ENCODE measurements at places on chromosomes 4 and X.

DNA sequence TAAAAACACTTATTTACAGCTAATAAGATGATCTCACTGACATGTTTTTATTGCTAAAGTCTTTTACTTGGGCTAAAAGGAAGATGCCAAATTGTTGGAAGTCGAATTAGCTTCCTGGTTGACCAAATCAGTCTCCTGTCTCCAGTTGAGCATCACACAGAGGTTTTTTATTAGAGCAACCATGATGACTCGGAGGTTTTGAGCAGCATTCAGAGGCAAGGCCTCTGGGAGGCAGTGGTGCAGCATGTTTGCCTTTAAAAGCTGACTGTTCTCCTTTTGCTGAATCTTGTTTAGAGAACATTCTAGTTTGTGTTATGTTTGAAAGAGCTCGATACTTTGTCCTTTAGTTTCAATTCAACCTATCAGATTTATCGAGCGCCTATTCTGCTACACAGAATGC lies 2.1 kb downstream of the UCHL1 start:
- DNase-seq, result no peak

- DNase-seq, result no peak
Observed at GRCh38 chrX:12378253-12378652, 240.0 kb downstream of the FRMPD4 start.

GRCh38 chr4:182901337-182901736 lies 15.8 kb downstream of the DCTD start:
- no peak for DNase-seq

DNA sequence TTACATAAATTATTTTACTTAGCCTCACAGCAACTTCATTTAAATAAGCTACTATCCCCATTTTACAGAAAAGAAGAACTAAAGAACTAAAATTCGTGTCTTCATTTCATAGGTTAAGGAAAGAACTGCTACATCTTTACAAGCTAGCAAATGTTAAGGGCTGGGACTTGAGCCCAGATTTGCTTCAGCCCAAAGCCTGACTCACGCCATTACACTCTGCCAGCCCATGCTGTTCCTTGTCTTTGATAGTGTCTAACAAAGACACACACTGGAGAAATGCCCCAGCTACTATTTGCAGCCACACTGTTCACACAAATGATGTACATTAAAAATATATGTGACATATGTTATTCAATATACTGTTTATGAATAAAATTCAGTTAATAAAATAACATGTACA lies 29.0 kb upstream of the ERVMER34-1 start:
- DNase-seq, result no peak

DNA sequence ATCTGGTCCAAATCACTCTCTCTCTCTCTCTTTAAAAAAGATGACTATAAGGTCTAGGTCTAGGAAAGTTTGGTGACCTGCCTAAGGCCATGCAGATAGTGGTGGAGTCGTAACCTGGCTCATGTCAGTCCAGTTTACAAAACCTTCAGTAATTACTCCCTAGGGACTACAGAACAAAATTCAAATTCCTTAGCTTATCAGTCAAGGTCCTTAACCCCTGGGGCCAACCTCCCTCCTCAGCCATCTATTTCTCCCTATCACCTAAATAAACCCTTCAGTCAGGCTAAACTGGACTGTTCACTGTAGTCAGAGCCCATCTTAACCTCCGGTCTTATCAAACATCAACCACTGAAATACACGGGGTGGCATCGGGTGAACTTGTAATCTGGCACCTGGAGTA lies 68.9 kb downstream of the MAP3K15 start:
- DNase-seq, result no peak

- no peak for DNase-seq
Observed at GRCh38 chrX:39324233-39324930, 523.1 kb downstream of the MID1IP1 start.

- no peak for DNase-seq
Observed at GRCh38 chr4:41709844-41710481, 38.6 kb downstream of the PHOX2B start.

DNA sequence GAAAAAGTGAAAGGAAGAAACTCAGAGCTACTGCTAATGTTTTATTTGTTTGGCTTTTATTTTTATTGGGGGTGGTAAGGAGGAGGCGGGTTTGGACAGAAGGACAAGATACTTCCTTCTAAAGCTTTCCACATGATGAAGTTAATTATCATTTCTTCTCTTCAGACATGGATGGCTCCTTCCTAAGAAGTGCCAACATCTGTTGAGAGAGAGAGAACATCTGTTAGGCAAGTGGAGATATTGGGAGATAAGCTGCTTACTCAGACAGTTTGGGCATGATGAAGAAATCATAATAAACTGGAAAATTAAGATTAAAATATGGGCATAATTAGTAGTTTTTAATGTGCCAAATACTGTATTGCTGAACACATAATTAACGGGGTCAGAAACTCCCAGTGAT lies 535.7 kb upstream of the INTU start:
- DNase-seq, result no peak

GRCh38 chr4:139940600-139940999 lies 213.4 kb downstream of the MAML3 start:
- no peak for DNase-seq

GRCh38 chr4:55838356-55838755 lies 15.1 kb upstream of the EXOC1 start:
- no peak for DNase-seq

Measured in activated T-cell treated with anti-CD3 and anti-CD28 coated beads for 48 hours (primary cell).